ENCODE measurements at places on chromosomes 6 and 20. TPM values are rescaled to one million over a fixed set of nuclear protein-coding genes. Genes with fewer than 3 reads are reported as not detected.

The TMEM239 gene
- under 0.01 TPM for total RNA-seq

The EYS gene
- under 0.01 TPM for total RNA-seq

The AIF1 gene
- not detected for total RNA-seq

The SLC17A3 gene
- total RNA-seq = not detected

The FAM184A gene
- under 0.01 TPM for total RNA-seq

The ZNF335 gene
- total RNA-seq = 12.4 TPM

The PRDM1 gene
- 1.8 TPM for total RNA-seq

The NANP gene
- 7.5 TPM for total RNA-seq

The EYA2 gene
- total RNA-seq = 1.4 TPM

The ZSWIM3 gene
- 5.1 TPM for total RNA-seq

The SLC35D3 gene
- total RNA-seq = not detected

The SMOC2 gene
- total RNA-seq = not detected

The EEF1A2 gene
- not detected for total RNA-seq

The NUP153 gene
- 22.9 TPM for total RNA-seq

The PIGT gene
- 67.5 TPM for total RNA-seq

The LGSN gene
- not detected for total RNA-seq

The SCAF8 gene
- 27.5 TPM for total RNA-seq

The TPBG gene
- total RNA-seq = 83.3 TPM

The C6orf132 gene
- 6.9 TPM for total RNA-seq

The SSTR4 gene
- total RNA-seq = not detected

The FKBP1C gene
- total RNA-seq = 0.18 TPM

Data from myometrial cell (primary cell).